ENCODE measurements at places on chromosomes 7 and 10. TPM values are rescaled to one million over a fixed set of nuclear protein-coding genes. Genes with fewer than 3 reads are reported as not detected.

Gene ZNF727
- 3.8 TPM for total RNA-seq

Gene FAM25G
- not detected for total RNA-seq

Gene FAM25A
- total RNA-seq = not detected

Gene RBP4
- total RNA-seq = 5.6 TPM

Gene CABCOCO1
- 1.6 TPM for total RNA-seq

Gene SLC26A3
- total RNA-seq = not detected

Gene ITPRID1
- 5.3 TPM for total RNA-seq

Gene CRYGN
- total RNA-seq = not detected

Gene CYP2C19
- not detected for total RNA-seq

Gene PDE1C
- total RNA-seq = 39.1 TPM

Gene ING3
- 29.4 TPM for total RNA-seq

Gene NEUROG3
- total RNA-seq = not detected

Gene DRGX
- total RNA-seq = not detected

Gene SFRP4
- total RNA-seq = 1.6 TPM

Gene LRIT1
- not detected for total RNA-seq

Gene ZNF716
- not detected for total RNA-seq

Gene GIMAP1
- 0.63 TPM for total RNA-seq

Gene SPDYE6
- total RNA-seq = not detected

Gene ZNF503
- total RNA-seq = 1.9 TPM

Gene CNTNAP2
- total RNA-seq = 73.9 TPM

Gene ODAD2
- total RNA-seq = 1.3 TPM

Gene OR6V1
- total RNA-seq = not detected

Gene RINT1
- 36.3 TPM for total RNA-seq

Gene BUD23
- 24.4 TPM for total RNA-seq

Gene ATP6V0A4
- 0.94 TPM for total RNA-seq

Gene CHST12
- 5.6 TPM for total RNA-seq

Gene INHBA
- total RNA-seq = 21.0 TPM

Gene GPRIN2
- total RNA-seq = 36.6 TPM

Gene TMEM26
- 0.31 TPM for total RNA-seq

Gene C10orf67
- 0.31 TPM for total RNA-seq

Gene CTAGE6
- total RNA-seq = not detected

Gene RALA
- 30.0 TPM for total RNA-seq

Gene ADARB2
- 8.8 TPM for total RNA-seq

Gene CLRN3
- not detected for total RNA-seq

Gene GJC3
- not detected for total RNA-seq

Gene GET4
- 19.1 TPM for total RNA-seq

Gene NME8
- not detected for total RNA-seq

Gene CTAGE15
- total RNA-seq = 0.94 TPM

Gene TAS2R3
- 24.1 TPM for total RNA-seq

Gene ITGA8
- total RNA-seq = 2.8 TPM

Gene AKR1D1
- total RNA-seq = not detected

Gene SLC18A3
- total RNA-seq = not detected

Gene SLC39A12
- 2.5 TPM for total RNA-seq

Gene RASA4
- total RNA-seq = 77.0 TPM

Gene C10orf120
- total RNA-seq = not detected

Gene C10orf71
- not detected for total RNA-seq
